ENCODE measurements at places on chromosomes 7 and 10.
A peak's percentile ranks its signal among the peaks of the same experiment; 100 is the strongest.

DNA sequence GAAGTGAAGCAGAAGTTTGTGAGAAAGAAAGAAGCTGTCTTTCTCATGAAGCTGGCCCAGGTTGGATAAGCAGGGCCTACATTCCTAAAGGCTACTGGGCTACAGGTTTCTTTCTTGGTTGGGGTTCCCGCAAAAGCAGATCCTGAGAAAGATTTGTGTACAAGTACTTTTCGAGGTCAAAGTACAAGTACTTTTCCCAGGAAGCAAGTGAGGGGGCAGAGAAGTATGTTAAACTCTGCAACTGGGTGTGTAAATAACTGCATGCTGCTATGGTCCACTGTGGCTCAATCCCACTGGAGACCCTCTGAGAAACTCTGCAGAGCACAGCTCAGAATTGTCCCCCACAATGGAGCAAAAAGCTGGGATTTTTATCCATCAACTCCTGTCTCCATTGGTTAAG is 28.7 kb downstream of the LSM5 start:
- no peak for DNase-seq

GRCh38 chr7:77282897-77283296 is 83.3 kb upstream of the FGL2 start:
- no peak for DNase-seq

GRCh38 chr7:119397156-119397555 is 875.8 kb upstream of the KCND2 start:
- DNase-seq = no peak

DNA sequence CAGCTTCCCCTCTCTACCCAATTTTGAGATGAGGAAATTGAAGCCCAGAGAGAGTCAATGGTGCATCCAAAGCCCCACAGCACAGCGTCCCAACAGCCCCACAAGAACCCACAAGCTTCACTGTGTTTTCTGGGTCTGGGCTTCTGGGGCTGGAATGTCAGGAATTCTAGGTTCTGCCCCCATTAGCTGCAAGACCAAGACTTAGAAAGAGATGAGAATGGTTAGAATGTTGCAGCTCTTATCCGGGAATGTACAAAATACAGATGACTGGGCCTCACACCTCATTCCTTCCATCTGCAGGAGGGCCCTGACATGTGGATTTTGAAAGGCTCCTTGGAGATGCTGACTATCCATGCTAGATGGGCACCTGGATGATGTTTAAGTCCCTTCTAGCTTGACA is 6.0 kb upstream of the SGPL1 start:
- no peak for DNase-seq

DNA sequence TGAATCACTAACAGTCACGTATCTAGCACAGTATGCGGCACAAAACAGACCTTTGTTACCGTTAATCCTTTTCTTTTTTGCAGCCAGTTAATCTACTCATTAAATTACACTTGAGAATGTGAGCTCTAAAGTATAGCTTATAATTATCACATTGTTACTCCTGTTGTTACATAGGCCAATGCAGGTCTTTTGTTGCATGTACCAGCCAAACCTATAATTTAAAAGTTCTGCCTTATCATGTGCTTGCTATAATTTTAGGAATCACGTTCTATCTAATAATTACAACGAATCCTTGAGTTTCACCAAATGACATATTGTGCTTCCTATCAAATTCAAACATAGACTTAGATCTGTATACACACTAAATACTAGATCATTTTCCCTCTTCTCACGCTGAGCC is 245.1 kb downstream of the DGKI start:
- DNase-seq = no peak

DNA sequence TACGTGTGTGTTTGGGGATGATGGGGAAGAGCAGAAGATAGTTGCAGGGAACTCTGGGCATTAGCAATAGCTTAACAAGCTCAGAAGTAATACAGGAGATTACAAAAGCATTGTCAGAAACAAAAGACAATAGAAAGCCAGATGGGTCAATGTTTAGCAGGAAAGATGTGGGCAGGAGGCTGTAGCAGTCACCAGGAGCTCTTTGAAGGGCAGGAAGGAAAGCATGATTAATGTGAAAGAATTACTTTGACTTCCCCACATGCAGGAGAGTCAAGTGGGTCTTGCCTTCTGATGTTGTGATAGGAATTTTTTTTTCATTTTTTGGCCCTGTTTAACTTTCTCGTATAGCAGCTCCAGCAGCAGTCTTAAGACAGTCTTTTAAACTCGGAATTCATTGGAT is 6.0 kb upstream of the SMNDC1 start:
- no peak for DNase-seq

GRCh38 chr10:128178302-128178958 is 52.2 kb upstream of the MKI67 start:
- DNase-seq = peak; percentile 26

DNA sequence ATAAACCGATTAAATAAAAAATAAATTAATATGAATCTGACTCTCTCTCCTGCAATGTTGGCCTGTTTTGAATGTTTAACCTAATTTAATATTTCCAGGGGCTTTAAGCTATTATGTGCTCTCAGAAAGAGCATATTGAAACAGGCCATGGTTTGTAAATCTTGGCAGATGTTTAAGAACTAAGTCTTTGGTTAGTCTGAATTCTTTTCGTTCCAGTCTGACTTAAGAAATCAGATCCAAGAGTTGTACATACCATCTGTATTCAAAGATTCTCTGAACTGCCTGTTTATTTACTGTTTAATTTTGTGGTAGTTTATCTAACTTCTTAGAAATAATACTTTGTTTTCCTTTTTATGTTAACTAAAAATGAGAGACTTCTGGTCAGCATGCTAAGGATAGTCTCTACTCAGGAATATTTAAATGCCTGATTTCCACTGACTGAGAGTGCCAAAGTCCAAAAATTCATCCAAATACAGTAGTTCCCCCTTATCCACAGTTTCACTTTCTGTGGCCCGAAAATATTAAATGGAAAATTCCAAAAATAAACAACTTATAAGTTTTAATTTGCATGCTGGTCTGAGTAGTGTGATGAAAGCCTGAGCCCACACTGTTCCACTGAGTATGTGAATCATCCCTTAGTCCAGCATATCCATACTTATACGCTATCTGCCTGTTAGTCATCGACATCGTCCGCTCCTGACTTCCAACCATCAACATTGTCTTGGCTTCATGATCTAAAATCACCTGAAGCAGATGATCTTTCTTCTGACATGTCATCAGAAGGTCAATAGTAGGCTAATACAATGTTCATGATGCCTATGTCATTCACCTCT is 238.1 kb upstream of the CSTF2T start:
- no peak for DNase-seq

GRCh38 chr10:74160013-74160412 is 9.0 kb downstream of the ADK start:
- no peak for DNase-seq

- DNase-seq = no peak
Observed at GRCh38 chr10:117462816-117463544, 79.6 kb upstream of the EMX2 start.
